Astrocyte (in vitro differentiated cells and primary cell): ENCODE measurements at places on chromosomes 1 and 21.

DNA sequence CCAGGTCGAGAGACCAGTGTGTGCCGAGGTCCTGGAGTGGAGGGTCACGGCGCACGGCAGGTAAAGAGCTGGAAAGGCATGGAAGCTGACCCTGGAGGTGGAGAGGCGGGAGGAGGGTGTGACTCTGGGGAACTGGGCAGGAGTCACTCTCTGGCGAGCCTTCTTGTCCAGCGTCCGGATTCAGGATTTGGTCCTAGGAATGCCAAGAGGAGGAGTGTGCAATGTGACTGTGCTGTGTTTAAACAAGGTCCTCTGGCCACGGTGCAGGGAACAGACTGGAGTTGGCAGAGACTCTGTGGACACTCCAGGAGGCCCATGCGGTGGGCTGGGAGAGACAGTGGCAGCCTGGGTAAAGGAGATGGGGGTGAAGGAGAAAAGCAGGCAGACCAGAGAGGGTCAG lies 64.2 kb upstream of the CASZ1 start:
- DNase-seq: no peak

- no peak for DNase-seq
Observed at GRCh38 chr1:236733653-236734052, 47.4 kb downstream of the ACTN2 start.

- DNase-seq: no peak
Observed at GRCh38 chr1:61741711-61742619, at the start of gene PATJ. PATJ (plus strand) TSS chr1:61742480; CDS start chr1:61762893, 20,413 bp downstream.

- no peak for DNase-seq
Observed at GRCh38 chr1:61088163-61088974, 6.0 kb downstream of the NFIA start.

DNA sequence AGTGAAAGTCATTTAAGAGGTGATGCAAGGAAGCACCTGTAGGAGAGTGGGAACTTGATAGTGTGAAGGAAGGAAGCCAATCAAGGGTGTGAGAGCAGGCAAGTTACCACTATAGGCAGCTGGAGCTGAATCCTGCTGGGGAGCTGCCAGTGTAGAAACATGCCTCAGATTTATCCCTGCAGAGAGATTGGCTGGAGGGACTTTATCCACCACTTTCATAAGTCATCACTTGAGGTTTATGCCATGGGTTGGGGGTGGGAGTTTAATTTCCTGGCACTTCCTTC lies 443.6 kb downstream of the PLPP3 start:
- DNase-seq: no peak

- no peak for DNase-seq
Observed at GRCh38 chr1:29685387-29685786, 449.1 kb downstream of the PTPRU start.

DNA sequence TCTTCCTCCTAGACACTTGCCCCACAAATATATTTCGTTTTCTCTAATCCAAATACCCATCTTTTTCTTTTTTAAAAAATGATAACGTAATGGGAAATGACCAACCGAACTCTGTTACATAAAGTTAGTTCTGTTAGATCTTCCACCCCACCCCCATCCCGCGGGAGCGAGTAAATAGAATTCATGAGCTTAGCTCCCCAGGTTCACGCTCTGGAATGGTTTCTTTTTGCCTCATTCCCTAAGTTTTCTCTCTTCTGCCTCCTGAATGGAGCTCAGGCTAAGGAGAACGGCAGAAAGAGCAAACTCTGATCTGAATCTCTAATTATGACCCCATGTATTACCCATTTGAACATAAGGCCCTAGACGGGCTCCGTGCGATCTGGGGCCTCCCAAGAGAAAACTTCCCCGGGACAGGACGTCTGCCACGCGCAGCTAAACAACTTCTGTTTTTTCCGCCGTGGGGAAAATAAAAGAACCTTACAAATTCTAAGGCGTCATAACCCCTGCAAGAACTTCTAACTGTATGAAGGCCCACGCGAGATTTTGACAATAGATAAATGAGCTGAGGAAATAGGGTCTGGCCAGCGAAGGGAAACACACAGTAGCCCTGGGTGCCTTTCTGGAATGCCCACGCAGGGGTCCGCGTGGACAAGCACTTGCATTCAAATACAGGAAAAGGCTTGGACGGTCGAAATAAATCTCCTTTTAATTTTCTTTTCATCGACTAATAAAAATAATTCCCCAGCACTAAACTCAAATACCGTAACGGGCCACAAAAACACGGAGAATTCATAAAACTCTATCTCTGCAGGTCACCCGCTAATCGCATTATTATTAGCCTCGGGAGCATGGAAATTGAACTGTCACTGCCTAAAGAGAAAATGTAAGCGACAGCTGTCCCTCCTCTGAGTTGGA lies 2.2 kb downstream of the TBX15 start:
- DNase-seq: no peak

GRCh38 chr1:185284533-185285276 lies 32.3 kb downstream of the IVNS1ABP start:
- peak; percentile 17 for DNase-seq

GRCh38 chr1:154767315-154768240 lies 102.5 kb downstream of the KCNN3 start:
- DNase-seq: peak; percentile 75

DNA sequence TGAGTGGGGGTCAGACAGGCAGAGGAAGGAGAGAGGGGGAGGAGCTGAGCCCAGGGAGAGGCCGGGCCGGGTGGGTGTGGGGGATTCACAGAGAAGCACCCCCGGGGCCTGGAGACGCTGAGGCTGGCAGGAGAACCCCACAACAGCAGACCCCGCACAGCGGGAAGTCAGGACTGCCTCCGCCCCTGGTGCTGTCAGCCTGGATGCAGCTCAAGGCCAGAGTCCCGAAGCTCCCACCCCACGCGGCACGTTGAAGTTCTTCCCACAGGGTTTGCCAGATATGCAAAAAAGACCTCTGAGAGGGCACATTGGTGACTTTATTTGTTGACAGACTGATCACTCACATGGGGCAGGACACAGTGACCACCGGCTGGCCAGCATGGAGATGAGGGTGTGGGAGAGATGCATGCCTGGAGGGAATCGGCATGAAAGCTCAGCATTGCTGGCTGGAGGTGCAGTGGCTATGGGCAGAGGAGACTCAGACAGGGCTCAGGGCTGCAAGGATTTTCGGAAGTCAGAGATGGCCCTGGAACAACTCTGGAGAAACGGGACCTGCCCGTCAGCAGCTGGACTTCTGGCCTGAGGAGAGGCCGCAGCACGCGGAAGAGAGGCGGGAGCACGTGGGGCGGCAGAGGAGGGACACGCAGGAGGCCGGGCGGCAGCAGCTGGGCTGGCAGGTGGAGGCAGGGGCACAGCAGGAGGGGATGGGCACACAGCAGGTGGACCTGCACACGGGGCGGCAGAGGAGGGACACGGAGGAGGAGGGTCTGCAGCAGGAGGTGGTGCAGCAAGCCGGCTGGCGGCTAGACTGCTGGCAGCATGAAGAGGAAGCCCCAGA lies 885 bp downstream of the KRTAP10-3 start:
- no peak for DNase-seq

GRCh38 chr1:243943671-243944428 lies 93.8 kb upstream of the AKT3 start:
- DNase-seq: no peak

DNA sequence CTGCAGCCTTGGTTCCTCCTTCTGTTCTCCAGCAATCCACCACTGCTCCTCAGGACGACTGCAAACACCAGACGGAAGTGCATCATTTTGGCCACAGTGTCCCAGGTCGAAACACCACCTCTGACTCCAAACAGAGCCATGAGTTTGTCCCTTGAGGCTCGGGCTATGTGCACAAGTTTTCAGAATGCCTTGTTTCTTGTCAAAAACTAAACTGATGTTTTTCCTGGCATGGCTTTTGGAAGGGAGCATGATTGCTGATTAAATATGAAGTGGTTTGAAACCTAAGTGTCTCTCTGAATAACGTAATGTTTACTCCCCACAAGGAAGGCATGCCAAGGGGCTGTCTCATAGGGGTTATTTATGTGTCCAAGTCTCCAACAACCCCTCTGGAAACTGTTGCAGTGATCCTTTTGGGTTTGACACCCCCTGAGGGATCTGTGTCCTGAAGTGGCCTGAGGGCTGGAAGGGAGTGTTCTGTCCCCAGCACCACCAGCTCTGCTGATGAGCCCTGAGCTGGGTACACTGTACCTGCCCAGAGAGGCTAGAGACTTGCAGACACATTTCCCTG lies 132.7 kb downstream of the PLPP3 start:
- DNase-seq: peak; percentile 26

DNA sequence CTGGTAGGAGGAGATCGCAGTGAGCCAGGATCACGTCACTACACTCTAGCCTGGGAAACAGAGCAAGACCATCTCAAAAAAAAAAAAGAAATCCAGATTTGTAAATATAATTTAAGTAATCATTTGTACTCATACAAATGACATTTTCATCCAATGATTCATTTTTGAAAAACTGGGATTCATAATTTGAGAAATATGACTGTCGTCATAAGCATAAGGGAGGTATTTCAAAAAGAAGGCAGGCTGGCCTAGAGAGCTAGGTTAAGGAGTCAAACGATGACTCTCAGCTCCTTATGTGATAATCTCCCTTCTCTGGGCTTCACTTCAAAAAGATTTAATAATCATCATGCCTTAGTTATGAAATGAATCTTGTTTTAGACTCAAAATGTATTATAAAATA lies 2.3 kb downstream of the GART start:
- DNase-seq: no peak

- DNase-seq: no peak
Observed at GRCh38 chr1:37084013-37084412, 49.7 kb upstream of the GRIK3 start.

DNA sequence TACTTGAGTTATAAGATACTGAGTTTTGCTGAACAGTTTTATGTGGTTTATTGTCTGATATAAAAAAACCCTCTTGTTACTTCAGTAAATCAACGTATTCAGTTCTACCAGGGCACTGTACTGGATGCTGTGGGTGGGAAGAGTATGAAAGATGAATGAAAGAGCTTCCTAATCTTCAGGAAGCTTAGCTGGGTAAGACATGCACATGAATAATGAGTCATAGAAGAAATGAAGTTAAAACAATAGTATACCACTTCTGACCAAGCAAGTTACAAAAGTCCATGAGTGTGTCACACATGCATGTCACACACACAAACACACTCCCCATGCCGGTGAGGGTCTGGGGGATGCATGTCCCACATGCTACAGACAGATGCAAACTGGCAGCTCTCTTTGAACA lies 105.9 kb downstream of the SIPA1L2 start:
- DNase-seq: peak; percentile 49

GRCh38 chr1:220943319-220943996 lies 64.2 kb downstream of the HLX start:
- no peak for DNase-seq
